ENCODE measurements at places on chromosomes 7 and 10. TPM values are rescaled to one million over a fixed set of nuclear protein-coding genes. Genes with fewer than 3 reads are reported as not detected.

DNA sequence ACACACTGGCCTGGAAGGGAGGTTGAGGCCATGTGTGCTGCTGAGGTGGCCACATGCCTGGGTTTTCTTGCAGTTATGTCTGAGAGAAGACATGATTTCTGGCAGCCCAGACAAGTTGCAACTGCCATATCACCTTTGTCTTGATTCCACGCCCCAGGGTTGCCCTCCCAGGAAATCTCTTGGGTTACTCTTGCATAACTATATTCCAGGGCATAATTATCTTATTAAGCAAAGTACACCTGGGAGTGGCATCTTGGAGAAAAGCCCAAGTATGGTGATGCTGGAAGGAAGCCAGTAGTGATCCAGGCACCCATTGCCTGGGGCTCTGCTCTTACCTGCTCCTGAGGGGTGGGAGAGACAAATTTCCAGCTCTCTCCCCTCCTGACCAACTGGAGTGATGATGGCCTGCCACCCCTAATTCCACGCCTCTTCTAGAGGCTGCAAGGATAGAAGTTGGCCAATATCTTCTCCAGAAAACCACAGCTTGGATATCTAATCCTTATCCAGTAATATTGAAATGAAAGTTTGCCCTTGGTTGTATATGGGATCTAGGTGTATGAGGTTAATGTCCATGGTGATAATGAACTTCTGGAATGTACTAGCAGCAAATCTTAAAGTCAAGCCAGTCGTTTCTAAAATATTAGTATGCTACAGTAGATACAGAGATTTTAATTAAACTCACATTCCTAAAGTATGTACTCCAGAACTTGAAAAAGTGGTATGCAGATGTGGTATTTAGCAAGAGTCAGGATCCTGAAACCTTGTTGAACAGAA is 5.0 kb downstream of the AKR1B10 start:
- DNase-seq = no peak

DNA sequence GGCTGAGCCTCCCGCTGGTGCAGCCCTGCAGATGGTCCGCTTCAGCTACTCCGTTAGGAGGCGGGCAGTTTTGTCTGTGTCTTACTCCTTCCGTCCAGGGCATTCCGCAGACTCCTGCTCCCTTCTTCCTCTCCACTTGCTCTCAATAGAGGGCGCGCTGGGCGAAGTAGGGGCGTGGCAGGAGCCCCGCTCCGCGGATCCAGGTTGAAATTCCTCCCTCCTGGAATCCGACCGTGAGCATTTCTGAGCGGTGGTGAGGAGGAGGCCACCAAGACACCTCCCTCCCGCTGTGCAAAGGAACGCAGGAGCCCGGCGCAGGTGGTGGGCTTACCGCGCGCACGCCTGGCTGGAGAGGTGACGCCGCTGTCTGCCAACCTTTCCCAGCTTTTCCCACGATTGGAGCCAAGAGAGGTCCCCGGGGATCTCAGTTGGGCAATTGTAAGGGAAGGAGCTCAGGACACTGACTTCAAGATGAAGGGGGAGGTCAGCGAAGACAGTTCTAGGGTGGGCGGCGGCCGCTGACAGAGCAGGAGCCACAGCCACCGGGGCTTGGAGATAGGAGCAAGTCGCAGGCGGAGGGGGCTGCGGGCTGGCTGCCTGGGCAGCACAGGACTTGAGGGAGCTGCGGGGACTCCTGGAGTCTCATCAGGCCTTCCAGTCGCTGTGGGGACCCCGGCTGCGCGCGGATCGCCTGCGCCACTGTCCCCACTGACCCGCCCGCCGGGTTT is 1011.3 kb downstream of the XPNPEP1 start:
- no peak for DNase-seq

Gene ITGB8
- total RNA-seq = 0.07 TPM

Gene HSPA12A
- total RNA-seq = not detected

- DNase-seq = no peak
These were observed 1190.3 kb upstream of the C7orf33 start for GRCh38 chr7:147400221-147400689.

Gene GRID2IP
- 0.26 TPM for total RNA-seq

DNA sequence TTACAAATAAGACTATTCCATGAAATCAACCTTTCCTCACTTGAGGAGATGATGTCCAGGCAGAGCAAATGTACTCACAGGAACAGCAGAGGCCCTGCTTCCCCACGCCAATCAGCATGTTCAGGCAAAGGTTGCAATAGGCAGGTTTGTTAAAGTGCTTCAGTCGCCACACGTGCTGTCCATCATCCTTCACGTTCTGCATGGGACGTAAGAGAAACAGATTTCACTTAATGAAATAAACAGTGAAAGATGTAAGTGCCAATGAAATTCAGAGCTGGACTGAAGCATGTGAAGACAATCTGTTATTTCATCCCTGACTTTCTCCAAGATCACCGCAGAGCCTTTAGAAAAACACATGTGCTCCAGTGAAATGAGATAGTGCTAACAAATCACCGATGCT is 217.4 kb downstream of the DGKB start:
- DNase-seq = no peak

- DNase-seq = no peak
These were observed 518.8 kb downstream of the PHTF2 start for GRCh38 chr7:78317371-78317770.

GRCh38 chr10:3811291-3811870 is 26.4 kb upstream of the KLF6 start:
- peak; percentile 82 for DNase-seq

GRCh38 chr7:70533614-70534013 is 598.3 kb upstream of the GALNT17 start:
- DNase-seq = no peak

DNA sequence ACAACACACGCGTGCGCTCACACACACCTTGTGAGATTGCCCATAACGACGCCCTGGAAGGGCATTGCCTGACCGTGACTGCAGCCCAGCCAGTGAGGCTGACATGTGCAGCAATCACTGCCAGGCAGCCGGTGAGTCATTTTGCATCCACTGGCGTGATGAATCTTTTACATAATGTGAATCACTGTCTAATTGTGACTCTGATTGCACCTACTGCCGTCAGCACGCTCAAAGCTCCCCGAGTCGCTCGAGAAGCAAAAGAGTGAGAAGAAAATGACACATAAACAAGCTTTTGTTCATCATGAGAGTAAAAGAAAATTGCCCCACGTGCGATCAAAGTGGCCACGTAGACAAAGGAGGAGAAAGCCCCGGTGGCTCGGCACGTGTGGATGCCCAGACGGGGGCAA is 117.4 kb upstream of the PFKP start:
- peak; percentile 53 for DNase-seq

DNA sequence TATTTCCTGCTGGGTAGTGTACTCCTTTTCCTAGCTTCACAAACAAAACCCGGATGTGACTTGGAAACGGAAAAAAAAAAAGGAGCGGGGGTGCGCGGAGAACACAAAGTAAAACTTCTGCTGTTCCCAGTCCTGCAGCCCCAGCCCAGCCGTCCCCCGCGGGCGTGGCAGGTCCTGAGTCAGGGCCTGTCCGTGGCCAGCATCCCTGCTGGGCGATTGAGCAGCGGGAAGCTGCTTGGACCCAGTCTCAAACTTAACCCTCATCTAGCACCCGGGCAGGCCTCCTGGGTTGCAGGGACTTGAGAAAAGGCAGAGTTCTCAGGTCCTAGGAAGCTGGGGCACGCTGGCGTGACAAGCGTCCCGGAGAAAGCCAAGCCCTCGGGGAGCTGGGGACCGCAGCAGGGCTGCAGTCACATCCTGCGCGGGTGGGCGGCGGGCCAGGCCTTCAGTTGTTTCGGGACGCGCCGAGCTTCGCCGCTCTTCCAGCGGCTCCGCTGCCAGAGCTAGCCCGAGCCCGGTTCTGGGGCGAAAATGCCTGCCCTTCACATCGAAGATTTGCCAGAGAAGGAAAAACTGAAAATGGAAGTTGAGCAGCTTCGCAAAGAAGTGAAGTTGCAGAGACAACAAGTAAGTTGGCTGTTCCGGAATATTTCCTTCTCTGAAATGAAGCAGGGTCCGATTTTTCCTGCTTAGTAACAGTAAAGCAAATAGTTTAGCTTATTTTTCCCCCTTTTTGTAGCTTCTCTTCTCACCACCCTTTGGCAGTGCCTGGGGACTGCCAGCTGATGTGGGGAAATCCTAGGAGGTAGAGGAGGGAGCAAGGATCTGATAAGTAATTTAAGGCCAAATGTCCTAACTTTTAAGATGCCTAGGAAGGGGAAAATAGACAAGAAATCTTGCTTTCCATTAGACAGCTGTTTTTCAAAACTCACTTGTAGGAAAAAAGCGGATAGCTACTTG is at the start of gene GNG11:
Gene GNG11, plus strand, starts transcription at position 129 of the 960 bp plus-strand sequence. Its CDS starts 403 bp downstream, at position 532.
- DNase-seq = peak; percentile 55

Gene GPR15LG
- total RNA-seq = not detected

Gene ITIH5
- total RNA-seq = not detected

- peak; percentile 65 for DNase-seq
These were observed 57.1 kb downstream of the FIGNL1 start for GRCh38 chr7:50393076-50393475.

DNA sequence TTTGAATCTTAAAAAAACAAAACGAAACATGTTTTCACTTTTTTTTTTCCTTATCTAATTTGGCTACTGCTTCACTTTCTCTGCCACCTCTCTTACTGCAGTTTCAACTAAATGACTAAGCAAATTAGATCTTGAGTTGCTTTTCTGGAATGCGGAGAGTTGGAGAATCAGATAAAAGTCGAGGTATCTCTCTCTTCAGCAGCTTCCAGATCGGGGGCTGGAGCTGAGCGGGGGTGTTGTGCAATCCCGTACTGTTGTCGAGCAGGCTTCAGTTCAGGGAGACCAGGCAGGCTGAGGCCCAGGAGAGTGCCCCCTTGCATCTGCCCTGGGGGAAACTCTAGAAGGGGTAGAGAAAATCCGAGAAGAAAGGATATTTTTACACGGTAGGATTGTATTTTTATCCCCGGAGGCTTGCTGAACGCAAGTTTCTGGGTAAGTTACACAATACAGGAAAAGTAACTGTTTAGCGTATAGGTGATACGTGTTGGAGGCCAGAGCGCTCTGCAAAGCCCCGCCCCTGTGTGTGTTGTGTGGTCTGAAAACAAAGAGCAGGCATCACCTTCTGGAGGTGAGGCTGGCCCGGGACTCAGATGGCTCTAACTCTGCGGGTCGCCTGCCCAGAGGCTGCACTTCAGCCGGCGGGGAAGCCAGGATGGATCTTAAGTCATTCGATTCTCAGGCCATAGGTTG is 116.6 kb downstream of the KLF6 start:
- peak; percentile 69 for DNase-seq

GRCh38 chr7:20825555-20825954 is 38.9 kb upstream of the SP8 start:
- DNase-seq = no peak

- no peak for DNase-seq
These were observed 36.0 kb upstream of the KCNMA1 start for GRCh38 chr10:77673515-77674140.

Gene NRAP
- total RNA-seq = not detected

DNA sequence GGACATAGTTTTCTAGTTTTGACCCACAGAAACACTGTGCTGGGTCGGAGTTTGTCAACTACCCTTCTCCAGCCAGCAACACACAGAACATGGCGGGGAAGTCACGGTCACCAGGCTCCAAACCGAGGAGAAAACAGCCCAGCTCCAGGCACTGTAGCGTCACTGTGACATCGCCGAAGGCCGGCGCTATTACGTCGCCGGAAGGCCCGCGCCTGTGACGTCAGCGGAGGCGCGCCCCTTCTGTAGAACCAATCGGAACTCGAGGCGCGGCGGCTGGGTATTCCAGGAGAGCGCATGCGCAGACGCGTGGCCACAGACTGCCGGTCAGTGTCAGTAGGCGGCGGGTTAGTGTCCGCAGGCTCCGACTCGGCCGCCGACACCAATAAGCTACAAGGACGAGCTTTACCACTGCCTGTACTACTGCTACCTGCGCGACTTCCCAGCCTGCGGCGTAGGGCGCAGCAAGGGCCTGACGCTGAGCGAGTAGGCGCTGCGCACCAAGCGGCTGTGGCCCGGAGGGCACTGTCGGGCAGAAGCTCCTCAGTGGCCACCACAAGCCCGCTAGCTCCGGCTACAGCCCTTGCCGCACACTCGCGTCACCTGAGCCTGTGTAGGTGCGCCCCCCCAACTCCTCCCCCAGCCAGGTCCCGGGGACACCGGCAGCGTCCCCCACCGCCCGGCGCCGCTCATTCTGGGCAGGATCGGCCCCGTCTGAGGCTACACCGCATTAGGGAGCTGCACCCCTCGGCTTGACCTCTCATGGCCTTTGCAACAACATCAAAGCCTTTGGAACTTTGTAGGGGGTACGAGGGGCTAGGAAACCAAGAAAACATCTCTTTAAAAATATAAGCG is 35.1 kb upstream of the SRRM3 start:
- peak; percentile 96 for DNase-seq

DNA sequence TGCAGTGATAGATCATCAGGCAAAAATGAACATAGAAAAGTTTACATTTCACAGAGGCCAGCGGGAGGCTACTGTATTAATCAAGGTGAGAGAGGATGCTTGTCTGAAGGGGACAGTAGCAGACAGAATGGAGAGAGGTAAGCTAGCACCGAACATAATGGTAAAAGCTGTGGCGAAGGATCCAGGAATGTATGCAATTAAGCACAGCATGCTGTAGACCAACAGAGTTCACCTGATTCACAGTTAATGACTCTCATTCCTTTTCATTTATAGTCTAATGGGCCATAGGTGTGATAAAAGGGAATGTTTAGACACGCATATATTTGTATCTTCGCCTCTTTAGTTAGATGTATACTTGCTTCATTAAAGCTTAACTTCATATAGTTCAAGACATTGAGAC is 150.9 kb upstream of the MBL2 start:
- DNase-seq = no peak

DNA sequence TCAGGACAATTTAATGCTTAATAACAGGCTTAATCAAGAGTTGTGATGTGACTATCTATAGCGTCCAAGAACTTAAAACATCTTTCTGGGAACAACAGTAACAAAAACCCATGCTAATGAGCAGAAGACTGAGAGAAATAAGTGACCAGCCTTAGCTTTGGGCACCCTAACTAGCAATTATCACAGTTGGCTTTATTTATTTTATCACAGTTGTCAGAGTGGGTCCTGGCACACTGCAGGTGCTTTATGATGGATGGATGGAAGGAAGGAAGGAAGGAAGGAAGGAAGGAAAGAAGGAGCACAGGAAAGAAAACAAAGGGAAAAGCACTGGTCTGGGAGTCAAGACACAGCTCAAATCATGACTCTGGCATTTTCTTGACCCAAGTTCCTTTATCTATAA is 181.1 kb downstream of the SKAP2 start:
- no peak for DNase-seq

All from activated CD8-positive, alpha-beta memory T cell treated with anti-CD3 and anti-CD28 coated beads, Interleukin-2, amount 10 ng/mL, durations not matched to agents 7 days and 5 days (primary cell).